ENCODE measurements at places on chromosomes 5 and 9.

- no peak for DNase-seq
Observed at GRCh38 chr5:143128412-143129071, 274.9 kb downstream of the NR3C1 start.

DNA sequence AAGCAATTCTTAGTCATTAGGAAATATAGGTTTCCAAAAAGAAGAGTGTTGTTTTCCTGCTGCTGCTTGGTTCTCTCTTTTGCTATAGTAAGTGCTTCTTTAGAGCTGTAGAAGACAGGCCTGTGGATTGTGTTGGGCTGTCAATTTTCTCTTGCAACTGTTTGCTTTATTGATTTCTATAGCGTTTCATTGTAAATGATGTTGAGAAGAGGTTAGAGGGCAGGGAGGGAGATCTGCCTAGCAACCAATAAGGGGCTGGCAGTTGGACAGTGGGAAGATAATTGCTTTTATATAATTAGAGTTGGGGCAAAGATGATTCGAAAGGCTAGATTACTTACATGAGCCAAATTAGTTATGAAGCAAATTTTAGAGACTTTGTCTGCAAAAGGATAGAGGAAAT is 11.1 kb downstream of the UNC13B start:
- DNase-seq, result no peak

- DNase-seq, result no peak
Observed at GRCh38 chr5:133827011-133827410, 141.4 kb downstream of the C5orf15 start.

DNA sequence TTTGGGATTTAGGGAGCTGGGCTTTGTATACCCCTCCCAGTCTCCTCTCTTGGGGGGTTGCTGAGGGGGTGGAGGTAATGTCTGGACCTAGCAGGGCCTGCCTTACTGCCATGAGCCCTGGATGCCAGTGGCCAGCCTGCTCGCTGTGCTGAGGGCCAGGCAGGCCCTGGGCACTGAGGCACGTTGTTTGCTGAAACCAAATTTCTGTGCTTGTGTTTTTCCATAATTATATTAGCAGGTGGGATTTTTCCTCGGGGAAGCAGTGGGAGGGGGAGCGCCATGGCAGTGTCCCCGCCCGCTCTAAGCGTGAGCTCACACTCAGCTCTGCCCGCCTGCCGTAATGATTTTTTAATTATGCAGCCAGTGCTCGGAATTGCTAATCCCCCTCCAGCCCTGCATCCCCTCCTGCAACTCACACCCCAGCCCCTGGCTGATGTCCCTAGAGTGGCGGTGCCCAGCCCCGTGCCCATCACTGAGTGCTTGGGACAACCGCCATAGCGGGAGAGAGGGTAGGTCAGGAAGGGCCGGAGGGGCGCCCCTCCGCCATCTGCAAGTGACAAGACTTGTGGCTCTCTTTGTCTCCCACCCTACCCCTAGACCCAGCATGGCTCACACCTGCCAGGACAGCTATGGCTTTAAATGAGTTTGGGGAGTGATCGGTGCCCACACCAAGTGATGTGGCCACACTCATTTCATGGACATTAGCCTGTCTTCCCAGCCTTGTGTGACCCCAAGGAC is 20.9 kb downstream of the CXXC5 start:
- no peak for DNase-seq

DNA sequence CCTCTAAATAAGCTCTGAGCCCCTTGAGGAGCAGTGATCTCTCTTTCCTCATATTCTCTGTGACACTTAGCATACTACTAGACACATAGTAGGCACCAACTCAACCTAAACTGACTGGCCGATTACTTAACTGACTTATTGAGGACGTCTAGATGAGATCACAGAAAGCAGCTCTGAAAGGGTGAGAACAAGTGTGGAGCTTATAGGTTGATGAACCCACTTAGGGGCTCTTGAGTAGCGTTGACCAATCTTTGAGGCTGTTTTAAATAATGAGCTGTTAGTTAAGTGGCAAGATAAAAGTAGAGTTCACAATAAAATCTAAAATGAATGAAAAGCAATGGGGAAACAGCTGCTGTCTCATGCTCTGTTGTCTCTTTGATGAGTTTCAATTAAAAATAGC is 124.7 kb upstream of the TNPO1 start:
- no peak for DNase-seq

DNA sequence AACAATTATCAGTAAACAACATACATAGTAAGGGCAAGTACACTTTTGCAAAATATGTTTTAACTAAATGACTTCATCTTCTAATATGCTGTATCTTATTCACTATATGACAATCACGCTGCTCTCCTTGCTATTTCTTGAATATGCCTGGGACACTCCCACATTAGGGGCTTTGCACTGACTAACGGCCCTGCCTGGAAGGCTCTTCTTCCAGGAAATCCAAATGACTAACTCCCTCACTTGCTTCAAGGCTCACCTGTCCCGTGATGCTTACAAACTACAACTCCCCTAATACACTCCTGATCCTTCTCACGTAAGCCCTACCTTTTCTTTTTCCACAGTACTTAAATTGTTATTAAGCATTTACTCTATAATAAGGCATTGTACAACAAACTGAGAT is 10.6 kb downstream of the ERP44 start:
- no peak for DNase-seq

DNA sequence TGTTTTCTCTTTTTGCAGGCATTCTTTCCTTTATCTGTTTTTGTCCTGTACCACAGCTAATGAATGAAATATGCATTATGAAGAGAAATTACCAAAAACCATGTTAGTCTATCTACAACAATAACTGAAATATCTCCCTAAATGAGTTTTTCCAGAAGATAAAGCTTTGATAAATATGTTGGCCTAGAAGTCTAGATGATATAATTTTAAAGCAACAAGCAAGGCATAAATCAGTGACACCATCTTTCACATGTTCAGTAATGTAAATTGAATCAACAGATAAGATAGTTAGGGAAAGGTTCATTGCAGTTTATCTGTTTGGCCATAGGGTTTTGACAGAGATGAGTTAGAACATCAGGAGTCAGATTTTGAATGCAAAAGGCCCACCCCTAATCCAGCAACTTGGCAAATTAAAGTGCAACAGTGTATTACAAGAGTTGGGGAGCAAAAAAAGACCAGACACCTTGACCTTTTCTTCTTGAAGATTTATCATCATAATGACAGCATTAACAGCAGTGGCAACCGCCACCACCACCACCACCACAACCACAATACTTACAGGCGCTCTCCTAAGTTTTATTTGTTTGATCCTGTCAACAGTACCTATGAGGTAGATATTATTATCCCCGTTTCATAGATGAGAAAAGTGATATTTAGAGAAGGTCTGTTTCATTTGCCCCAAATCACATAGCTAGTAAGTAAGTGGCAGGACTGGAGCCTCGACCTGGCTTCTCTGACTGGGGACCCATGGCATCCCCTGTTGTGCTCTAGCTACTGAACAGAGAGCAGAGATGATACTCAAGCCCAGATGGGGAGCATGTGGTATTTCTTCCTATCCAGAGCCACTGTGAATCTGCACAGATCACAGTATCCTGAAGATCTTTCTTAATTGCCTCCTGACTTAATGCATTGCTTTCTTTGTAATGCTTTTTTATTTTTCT is 122.8 kb upstream of the DHFR start:
- no peak for DNase-seq

DNA sequence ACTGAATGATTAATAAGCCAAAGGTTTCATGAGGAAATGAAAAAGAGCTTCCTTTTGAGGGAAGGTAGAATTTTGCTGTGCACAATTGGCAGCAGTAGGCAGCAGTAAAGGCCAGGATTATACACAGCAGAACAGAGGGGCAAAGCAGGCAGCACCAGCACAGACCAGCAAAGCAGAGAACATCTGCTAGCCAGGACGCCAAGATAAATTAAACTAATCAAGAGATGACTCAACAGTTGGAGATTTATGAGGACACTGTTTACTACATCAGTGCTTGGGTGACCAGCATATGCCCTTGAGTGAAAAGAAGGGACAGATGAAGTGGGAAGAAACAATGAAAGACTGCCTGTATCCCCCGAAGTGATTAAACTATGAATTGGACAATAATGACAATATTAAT is 871.4 kb upstream of the CDH10 start:
- DNase-seq, result no peak

GRCh38 chr9:93156475-93157008 is 22.5 kb upstream of the NINJ1 start:
- DNase-seq, result no peak

- DNase-seq, result no peak
Observed at GRCh38 chr5:175684931-175685330, 27.1 kb downstream of the HRH2 start.

- no peak for DNase-seq
Observed at GRCh38 chr9:36840898-36841536, 193.1 kb downstream of the PAX5 start.

DNA sequence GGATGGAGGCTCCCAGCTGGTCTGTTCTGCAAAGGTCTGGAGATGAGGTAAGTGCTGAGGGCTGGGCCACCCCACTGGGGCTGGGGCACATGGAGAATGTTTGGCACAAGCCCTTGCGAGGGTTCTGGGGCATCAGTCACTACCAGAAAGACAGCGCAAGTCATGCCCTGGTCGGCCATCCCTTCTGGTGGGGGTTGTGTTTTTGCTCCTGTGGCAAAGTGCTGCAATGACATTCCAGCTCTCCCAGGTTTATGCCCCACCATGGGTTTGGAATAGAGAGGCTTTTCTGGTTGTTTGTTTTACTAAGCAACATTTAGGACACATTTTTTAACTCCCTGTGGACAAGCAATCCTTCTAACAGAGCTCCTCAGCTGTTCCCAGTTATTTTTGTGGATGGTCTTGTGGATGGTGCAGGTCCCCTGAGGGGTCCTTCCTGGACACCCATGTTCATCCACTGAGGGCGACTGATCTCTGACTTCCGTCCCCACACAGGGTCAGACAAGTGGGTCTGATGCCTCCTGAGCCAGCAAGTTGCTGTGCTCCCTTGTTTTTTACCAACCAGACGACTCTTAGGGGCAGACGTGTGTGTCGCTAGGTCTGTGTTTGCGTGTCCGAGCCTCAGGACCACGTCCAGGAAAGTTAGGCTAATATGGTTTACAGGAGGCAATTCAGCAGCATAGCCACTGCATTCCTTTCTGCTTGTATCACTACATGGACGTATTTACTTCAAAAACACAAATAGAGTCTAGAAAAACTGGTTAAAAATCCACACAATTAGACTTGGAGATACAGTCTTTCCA is 64.9 kb upstream of the ECM2 start:
- DNase-seq, result no peak

DNA sequence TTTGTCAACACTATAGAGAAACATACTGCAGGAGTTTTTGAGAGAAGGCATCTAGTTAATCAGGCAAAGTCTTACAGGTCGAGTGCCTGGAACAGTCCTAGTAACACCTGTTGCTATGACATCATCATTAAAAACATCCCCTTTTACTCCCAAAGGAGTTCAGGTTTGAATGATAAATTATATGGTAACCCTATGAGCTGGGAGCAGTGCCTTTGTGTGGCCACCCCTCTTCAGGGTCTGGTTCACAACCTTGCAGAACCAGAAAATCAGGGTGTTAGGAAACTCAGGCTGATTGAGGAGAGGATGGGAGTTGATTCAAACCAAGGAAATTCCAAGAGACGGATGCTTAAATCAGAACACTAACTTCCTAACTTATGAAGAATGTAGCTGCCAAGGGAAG is 179.1 kb upstream of the RASEF start:
- DNase-seq, result no peak

DNA sequence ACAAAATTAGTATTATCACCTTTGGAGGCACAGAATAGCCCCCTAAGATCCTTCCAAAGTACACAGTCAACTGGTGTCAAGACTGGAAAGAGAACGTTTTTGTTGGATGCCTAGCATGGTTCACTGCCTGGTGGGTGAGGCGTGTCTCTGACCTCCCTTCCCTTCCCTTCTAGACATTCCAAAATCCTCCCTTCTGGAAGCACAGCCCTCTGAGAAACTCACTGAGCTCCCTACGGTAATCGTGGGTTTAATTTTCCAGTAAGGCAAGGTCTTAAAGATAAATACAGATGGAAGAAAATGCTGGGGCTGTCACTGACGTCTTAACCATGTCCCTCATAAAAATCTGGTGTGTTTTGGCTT is 138.8 kb downstream of the LIFR start:
- no peak for DNase-seq

DNA sequence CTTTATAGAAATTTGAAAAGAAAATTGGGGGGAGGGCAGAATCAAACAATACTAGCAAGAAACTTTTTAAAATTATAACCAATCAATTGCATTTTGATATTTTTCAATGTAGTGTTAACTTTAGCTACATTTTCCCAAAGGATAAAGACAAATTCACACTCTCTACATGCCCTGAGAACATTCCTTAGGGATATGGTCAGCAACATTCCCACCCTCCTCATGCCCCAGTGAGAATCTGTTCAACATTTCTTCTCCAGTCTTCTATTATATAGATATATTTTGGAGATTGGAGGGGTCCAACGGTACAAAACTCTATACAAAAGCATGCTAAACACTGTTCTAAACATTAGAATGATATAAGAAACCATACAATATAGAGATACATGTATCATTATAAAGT is 11.6 kb upstream of the PRR16 start:
- no peak for DNase-seq

DNA sequence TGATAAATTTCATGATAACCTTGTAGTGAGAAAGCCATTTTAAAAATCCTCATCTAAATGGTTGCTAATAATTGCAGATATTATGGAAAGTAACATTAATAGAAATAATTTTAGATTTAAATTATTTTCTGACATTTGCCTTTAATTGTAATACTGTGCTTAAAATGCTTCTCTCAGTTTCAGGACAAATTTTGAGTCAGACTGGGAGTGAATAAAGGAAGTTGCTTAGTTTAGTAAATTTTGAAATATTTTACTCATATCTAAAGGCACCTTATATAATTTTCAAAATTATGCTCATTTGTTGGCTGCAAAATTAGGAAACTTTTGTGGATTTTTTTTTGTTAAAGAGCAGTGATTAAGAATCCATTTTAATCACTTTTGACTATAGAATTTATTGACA is 93.8 kb downstream of the CSNK1G3 start:
- peak; percentile 12 for DNase-seq

DNA sequence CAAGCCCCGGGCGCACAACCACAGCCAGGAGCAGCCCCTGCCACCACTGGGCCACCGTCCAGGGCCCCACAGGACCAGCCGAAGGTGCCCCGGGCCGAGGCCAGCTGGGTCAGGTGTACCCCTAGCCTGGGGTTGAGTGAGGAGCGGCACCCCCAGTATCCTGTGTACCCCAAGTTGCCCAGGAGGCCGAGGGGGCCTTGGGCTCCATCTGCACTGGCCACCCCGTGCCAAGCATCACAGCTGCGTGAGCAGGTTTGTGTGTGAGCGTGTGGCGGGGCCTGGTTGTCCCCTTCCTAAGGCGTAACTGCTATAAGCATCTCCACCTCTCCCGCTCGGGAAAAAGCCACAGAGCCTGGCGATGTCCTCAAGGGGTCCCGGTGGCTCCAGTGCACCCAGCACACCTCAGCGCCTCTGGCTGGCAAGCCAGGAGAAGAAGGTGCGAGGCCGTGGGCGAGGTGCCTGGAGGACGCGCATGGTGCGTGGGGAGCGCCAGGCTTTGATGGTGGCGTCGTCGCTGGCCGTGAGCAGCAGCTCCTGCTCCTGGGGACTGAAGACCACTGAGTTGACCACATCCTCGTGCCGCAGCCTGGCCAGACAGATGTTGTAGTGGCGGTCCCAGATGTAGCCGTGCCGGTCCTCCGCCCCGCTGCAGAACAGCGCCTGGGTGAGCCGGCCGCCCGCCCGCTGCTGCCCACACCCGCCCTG is 3.9 kb downstream of the FBXW5 start:
- no peak for DNase-seq
